ENCODE measurements at places on chromosomes 1 and 21.
A peak's percentile ranks its signal among the peaks of the same experiment; 100 is the strongest.

DNA sequence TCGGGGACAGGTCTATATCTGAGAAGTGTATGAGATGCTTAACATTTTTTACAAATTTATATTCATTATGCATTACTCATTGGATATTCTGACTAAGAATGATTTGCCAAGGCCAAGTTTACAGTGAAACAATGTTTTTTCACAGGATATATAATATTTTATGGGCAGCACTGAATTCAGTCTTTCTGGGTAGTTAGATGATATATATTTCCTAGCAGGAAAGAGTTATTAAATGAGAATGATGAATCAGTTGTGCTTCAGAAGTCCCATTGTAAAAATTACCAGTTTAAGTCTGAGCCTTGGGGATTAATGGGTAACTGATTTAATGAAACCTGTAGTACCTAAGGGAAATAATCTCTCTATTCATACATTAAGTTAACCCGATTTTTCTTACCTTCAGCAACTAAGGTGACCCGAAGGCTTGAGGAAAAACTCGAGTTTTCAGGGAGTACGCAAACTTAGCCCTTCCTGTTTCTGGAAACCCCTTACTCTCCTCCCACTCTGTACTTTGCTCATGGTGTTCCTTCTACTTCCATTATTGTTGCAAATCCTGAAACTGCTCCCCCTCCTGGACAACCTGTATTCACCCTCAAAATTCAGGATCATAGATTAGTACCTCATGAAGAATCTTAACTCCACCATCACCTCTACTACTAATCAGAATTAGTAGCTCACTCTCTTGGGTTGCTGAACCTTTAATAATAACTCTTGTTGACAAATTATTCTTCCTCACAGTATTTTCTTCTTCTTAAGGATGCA is 135.1 kb downstream of the AK5 start:
- DNase-seq, result no peak

DNA sequence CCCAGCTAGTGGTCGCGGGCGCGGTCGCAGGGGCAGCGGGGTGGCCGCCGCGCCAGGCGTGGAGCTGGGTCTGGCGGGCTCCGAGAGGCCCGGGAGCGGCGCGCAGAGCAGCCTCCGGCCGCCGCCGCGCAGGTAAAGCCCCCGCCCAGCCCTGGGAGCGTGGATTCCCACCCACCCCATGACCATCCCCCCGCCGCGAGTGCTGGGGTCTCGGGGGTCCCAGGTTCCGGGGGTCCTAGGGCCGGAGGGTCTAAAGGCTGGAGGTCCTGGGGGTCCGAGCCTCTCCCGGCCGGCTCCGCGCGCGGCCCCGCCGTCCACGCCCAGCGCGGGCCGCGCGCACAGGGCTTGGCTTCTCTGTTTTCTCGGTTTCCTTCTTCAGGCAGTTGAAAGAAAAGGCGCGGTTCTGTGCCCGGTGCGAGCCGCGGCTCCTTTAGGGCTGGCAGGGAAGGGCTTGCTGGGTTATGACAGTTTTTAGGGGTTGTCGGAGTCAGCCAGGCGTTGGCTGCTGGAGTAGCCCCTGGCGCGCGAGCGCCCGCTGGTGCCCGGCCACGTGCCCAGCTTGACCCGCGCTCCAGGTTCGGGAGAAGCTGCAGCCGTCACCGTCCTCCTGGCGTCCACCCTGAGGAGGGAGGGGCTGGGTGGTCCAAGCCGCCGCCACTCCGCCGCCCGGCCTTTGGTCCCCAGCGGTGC is 359 bp downstream of the LRRC3 start:
- no peak for DNase-seq

GRCh38 chr1:215202868-215203267 is 120.3 kb downstream of the KCNK2 start:
- no peak for DNase-seq

DNA sequence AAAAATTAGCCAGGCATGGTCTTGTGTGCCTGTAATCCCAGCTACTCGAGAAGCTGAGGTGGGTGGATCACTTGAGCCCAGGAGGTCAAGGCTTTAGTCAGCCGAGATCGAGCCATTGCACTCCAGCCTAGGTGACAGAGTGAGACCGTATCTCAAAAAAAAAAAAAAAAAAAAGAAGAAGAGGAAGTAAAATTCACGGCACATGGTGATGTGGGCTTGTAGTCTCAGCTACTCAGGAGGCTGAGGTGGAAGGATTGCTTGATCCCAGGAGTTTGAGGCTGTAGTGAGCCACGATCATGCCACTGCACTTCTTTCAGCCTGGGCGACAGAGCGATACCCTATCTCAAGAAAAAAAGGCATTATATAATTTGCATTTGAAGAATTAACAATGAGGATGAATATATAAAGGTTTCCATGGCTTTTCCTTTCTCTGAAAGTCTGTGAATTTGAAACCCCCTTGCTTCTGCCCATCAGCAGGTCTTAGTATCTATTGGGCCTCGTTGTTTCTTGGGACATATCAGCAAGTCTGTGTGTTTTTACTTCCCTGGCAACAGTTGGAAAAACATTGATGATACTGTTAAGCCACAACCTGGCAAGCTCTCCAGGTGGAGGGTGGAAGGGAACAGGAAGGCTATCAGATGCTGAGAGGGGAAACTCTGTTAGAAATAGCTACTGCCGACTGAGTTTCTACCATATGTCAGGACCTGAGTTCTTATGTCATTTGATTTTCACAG is 4.6 kb upstream of the PLA2G2D start:
- no peak for DNase-seq

GRCh38 chr1:198620951-198621824 is 17.7 kb upstream of the PTPRC start:
- no peak for DNase-seq

DNA sequence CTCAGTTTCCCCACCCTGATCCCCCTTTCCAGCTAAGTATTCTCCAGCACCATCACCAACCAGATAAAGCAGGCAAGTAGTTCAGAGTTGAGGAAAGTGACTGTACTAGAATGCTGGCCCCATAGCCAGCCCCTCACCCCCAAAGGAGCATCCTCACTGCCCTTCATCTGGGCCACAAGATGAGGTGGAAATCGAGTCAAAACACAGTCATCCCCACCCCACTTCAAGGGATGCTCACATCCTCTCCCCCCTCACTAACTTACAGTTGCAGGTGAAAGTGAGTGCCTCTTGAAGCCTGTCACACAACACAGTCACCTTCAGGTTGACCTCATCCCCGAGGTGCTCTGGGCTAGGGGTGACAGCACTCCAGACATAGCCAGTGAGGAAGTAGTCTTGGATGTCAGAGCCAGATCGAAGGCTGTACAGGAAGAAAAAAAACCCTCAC is 30.4 kb downstream of the PIK3C2B start:
- no peak for DNase-seq

GRCh38 chr1:44225761-44226160 is 12.5 kb downstream of the DMAP1 start:
- DNase-seq, result no peak

- DNase-seq, result peak; percentile 6
Observed at GRCh38 chr1:31831397-31832378, 15.9 kb upstream of the SPOCD1 start.

DNA sequence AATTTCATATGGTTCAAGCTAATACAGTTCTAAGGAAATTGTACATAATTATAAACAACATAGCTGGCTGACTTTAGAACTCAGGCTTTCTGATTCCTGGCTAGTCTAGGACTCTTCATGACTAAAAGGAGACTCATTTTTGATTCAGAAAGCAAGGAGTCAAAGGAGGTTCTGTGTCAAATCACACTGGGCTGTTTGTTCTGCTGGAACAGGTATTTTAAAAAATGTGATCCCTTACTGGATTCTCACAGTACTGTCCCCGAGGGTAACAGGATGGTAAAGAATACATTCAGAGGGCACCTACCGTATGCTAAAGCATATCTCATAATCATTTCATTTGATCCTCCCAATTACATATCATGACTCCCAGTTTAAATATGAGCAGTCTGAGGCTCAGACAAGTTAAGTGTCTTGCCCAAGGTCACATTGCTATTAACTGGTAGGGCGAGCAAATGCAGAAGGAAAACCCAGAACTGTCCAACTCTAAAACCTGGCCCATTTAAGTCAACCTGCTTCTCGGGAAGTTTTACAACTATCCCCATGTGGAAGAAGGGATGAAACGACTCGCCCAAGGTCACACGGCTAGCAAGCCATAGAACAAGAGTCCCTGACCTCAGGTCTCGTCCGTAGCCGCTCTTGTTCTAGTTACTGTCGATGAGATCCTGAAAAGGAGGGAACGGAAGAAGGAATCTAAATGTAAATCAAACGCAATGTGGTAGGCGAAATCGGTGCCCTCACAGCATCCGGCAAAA is 675 bp downstream of the MYSM1 start:
- peak; percentile 16 for DNase-seq

DNA sequence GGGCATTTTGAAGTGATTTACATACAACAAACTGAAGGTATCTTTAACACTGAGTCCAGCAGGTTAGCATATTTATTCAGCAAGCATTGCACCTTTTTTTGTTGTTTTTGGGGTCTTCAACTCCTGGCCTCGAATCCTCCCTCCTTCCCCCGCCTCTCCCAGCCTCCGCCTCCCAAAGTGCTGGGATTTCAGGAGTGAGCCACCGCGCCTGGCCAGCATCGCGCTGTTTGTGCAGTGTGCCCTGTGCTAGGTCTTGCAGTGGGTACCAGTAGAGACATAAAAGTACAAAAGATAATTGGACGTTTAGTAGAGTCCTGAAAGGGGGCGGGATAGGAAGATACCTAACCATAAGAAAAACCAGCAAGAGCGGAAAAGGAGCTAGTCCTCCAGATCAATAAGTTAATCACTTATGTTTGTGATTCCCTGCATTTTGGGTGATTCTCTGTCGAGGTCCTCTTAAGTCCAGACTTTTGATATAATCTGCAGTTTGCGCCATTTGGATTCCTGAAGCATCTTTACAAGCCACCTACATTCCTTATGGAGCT is 111.8 kb downstream of the OSBPL9 start:
- peak; percentile 2 for DNase-seq

DNA sequence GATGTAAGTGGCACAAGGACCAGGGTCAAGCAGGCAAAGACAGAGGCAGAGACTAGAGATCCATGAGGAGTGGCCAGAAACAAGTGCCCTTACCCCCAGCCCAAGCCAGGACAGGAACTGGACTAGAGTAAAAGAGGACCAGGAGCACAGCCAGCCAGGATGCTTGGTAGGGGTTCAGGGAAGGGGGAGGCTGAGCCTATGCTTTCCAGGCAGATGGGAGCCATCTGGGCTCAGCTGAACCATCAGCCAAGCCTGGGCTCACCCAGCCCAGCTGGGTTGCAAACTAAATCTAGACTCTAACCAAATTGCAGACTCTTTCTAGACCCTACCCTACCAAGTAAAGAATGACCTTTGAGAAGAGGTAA is 15.2 kb downstream of the PDZK1IP1 start:
- no peak for DNase-seq

DNA sequence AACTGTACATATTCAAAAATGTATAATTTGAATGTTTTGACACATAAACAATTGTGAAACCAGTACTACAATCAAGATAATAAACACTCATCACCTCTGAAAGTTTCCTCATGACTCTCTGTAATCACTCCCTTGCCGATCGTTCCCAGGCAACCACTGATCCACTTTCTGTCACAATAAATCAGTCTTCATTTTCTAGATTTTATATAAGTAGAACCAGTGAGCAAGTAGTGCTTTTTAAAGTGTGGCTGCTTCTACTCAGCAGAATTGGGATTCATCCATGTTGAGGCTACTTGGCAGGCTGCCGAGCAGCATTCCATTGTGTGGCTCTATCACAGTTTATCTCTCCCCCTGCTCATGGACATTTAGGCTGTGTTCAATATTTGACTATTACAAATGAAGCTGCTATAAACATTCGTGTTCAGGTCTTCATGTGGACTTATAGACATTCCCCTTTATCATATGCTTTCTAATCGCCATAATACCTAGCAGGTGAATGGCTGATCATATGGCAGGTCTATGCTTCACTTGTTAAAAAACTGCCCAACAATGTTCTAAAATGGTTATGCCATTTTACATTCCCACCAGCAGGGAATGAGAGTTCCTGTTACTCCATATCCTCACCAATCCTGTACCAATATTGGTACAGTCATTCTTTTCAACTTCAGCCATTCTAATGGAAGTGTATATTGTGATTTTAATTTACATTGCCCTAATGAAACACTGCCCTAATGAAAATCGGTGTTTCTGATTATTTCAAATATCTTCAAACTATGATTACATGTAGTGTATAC is 20.5 kb downstream of the TEX38 start:
- DNase-seq, result peak; percentile 31

GRCh38 chr1:153805886-153806719 is 30.9 kb downstream of the SLC27A3 start:
- no peak for DNase-seq

GRCh38 chr1:5458248-5458647 is 534.0 kb downstream of the NPHP4 start:
- DNase-seq, result no peak

DNA sequence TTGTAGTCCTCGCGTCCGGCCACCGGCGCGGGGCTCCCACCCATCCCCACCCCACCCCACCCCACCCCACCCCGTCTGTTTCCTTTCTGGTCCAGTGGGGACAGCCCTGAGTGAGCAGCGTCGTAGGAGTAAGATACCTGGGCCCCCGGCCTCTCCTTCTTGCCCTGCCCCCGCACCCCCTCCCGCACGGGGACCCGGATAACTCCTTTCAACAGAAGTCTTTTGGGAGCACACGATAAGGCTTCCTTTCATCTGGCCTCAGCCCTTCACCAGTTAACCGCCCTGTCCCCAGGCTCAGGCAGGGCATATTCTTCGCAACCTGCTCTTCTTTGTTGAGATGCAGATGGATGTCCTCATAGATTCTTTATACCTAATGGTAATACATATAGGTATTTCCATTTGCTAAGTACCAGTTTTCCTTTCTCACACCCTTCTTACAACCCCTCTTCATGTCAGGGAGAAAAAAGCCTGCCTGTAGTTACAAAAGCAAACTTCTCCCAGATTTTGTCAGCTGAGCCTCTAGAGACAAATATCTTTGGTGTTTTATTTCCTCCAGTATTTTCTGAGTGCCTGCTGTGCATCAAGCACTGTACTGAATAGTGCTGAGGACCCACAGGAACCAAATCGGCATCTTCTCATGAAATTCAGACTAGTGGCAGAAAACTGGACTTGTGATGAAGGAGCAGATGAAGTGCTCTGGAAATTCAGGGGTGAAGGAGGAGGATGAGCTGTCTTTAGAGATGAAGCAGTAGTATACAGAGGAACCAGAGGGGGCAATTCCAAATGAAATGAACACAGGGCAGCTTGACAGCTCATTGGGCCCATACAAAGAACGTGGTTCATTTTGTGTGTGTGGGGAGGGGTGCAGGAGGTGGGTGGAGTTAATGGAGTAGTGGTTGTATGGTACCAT is 33.6 kb downstream of the SLC2A1 start:
- no peak for DNase-seq

- DNase-seq, result peak; percentile 1
Observed at GRCh38 chr1:21706151-21706835, 37.1 kb upstream of the RAP1GAP start.

DNA sequence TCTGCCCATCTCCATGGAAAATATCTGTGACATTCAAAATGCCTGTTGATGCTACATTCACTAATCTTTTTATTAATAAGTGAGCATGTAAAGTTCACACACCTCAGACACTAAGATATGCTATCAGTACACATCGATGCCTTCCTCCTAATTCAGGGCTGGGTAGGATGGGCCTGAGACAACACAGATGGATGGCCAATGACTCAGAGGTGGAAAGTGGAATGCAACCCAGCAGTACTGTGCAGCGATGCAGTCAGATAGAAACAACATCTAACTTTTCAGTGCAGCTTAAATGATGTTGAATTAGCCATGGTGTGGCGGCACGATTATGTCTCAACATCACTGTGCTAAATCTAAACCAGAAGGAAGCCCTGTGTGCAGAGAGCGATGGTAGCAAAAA is 161.6 kb upstream of the KCNJ15 start:
- peak; percentile 27 for DNase-seq

GRCh38 chr21:43311301-43311817 is 115.6 kb downstream of the SIK1 start:
- no peak for DNase-seq

Data from A172 (cell line).